ENCODE measurements at places on chromosomes 2 and 18.

GRCh38 chr18:24078391-24078790 is 60.5 kb upstream of the CABYR start:
- DNase-seq: no peak

DNA sequence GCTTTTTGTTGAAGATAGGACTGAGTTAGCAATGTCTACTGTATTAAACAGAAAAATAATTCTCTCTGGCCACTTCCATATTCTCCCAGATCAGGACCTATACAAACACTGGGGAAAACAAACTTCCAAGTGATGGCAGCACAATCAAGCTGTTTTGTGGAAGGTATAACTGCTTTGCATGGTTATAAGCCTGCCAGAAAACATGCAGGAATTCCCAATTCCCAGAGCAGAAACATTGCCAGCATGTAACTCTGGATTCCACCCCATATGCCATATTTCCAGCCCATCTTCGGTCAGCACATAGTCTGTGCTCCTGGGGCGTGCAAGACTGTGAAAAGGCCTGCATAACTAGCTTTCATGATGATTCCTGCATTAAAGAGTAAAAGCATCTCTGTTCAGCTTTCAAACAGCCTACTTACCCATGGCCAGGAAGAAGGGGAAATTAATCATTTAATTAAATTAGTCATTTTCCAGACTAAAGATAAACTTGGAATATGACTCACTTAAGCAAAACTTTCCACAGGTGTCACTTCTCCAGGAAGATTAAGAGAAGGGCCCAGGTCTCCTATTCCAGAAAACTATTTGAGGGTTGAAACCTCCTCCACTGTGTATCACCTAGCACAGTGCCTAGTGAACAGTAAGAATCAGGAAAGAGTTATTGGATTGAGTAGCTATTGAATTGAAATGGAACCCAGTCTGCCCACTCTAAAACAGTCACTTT is 280.5 kb downstream of the NRXN1 start:
- DNase-seq: peak; percentile 24

- DNase-seq: peak; percentile 34
These were observed 231.4 kb downstream of the LRRTM1 start for GRCh38 chr2:80073134-80073561.

DNA sequence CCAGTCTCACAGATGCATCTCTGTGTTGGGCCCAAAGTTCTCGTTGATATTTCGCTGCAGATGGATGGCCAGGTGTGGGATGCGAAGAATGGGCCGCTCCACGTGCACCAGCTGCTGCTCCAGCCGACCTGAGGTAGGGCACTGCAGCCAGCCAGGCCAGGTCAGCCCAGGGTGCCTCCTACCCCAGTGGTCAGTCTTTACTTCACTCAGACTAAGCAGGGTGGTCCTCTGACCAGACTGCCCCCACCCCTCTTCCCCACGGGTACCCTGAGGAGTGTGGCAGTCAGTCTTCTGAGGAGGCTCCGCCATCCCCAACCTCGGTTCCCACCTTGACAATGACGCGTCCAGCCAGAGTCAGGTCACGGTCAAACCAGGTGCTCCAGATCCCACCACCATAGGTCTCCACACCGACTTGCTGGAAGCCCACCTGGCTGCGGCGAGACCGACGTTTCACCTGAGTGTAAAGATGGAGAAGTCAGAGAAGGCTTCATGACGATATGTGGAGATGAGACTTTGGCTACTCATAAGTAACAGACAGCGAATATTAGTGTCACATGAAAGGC is 1.7 kb downstream of the DNPEP start:
- no peak for DNase-seq

GRCh38 chr2:84832772-84833461 is 48.0 kb downstream of the TRABD2A start:
- DNase-seq: no peak

DNA sequence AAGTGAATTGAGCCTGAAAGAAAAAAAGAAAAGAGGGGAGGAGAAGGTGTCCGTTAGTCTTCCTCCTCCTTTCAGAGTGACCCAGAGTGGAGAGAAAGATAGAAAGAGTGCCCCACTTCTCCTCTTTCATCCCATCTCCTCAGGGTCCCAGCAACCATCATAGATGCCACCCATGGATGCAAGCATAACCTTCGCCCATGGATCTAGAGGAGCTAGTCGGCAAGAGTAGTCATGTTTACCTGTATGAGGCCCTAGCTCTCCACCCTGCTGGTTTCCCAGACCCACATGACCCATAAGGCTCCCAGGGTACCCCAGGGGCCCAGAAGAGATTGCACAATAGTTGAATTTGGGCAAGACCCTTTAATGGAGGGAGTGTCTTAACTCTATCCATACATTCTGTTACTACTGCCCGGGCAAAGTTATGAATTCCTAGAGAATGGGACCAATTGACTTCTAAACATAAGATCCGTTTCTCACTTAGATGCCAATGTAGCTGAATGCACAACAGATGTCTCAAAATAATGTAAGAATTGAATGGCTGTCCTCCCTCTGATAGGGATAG is 56.1 kb upstream of the CDCA7 start:
- no peak for DNase-seq

GRCh38 chr2:226664140-226664539 is 135.5 kb downstream of the IRS1 start:
- no peak for DNase-seq

- DNase-seq: no peak
These were observed 42.1 kb downstream of the CAPN13 start for GRCh38 chr2:30765191-30765590.

- DNase-seq: no peak
These were observed 601.7 kb downstream of the ARHGAP15 start for GRCh38 chr2:143730953-143731260.

DNA sequence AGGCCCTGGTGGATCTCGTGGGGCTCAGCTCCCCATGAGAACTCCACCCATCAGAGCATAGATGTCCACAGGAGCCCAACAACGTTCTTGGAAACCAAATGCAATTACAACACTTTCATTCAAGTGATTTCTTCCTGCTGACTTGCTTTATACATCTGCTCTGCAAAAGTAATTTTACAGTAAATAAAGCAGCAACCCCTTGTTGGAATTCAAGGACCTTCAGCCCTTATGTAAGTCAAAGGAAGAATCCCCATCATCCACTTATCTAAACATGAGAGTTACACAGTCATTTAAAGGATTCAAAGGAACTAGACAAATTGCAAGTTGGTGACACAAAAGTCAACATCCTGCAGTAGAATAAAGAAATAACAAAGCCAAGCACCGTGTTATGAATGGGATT is 17.1 kb upstream of the ANTXR1 start:
- no peak for DNase-seq

- no peak for DNase-seq
These were observed 1132.2 kb downstream of the LRP1B start for GRCh38 chr2:140998577-140998976.

GRCh38 chr18:27652480-27653121 is 467.5 kb upstream of the CHST9 start:
- DNase-seq: no peak

Data from BE2C (cell line).